ENCODE measurements at places on chromosomes 1 and 21. TPM values are rescaled to one million over a fixed set of nuclear protein-coding genes. Genes with fewer than 3 reads are reported as not detected.
A peak's percentile ranks its signal among the peaks of the same experiment; 100 is the strongest.

DNA sequence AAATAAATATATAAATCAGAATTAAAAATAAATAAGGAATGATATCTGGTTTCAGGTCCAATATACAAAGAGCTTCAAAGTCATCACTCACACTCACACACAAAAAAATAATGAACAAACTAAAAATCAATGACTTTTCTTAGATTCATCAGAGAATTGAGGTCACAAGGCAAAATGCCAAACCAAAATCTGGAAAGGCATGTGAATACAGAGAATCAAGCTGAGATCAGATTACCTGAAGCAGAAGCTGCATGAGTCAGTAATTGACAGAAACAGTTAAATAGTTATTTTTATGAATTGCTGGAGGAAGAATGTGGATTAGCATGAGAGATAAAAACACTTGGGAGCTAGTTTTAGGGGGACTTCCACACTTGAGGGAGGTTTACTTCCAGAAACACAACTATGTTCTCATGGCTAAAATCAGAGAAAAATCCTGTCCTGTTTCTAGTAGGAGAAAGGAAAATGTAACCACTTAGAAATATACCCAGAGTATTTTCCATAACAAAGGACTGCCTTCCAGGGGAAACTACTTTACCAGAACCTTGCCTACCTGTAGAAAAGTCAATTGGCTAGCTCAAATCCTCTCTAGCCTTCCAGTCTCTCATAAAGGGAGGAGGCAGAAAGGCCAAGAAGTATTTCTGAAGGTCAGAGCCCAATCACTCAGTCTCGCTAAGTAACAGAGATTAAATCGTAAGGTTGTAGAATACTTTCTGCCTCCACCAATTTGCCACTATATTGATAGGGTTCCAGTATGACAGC, 536.6 kb upstream of the NR5A2 start:
- no peak for DNase-seq

Gene SLC44A3
- 1.7 TPM for total RNA-seq

Gene RIMS3
- total RNA-seq = 17.2 TPM

- no peak for DNase-seq
Observed at GRCh38 chr1:229845410-229846138, 219.5 kb downstream of the URB2 start.

- peak; percentile 78 for DNase-seq
Observed at GRCh38 chr1:46547481-46548383, 3.7 kb downstream of the KNCN start.

- no peak for DNase-seq
Observed at GRCh38 chr21:41247561-41248545, 68.7 kb upstream of the FAM3B start.

Gene TCP10L
- 3.7 TPM for total RNA-seq

DNA sequence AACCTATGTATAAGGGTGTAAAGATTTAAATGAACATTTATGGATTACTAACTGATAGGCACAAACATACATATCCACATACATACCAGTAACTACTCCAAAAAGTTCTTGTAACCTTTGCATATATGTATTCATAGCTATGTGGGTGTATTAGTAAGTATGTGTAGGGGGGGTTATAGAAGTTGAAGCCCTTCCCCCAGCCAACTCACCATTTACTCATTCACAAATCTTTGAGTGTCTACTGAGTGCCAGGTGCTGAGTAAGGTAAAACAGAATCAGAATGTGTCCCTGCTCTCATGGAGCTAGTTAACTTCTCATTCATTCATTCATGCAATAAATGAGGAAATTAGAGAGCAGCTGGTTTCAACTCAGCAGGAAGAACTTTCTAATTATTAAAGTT, 1.3 kb downstream of the C1orf146 start:
- DNase-seq = no peak

DNA sequence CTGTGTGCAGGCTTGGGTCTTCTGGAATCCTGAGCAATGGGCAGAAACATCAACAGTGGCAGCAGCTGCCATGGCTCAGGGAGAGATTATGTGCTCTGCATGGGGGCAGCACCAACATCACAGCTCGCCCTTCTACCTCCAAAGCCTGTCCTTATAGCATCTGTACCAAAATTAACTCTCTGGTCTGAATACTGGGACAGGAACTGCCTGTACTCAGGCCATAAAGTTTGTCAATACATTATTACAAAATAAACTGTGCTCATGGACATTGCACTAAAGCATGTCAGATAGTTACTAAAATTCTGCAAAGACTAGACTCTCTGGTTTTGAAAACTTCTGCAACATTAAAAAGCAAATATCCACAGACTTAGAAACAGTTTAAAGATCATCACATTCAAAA, 91.6 kb downstream of the ZC3H11B start:
- DNase-seq = no peak

Gene DENND4B
- 11.6 TPM for total RNA-seq

- no peak for DNase-seq
Observed at GRCh38 chr1:38657207-38657840, 202.2 kb downstream of the RRAGC start.

GRCh38 chr1:156858959-156859522, at the start of gene INSRR:
Gene INSRR, minus strand, starts transcription at chr1:156859117. Its CDS starts 496 bp downstream, at chr1:156858621.
- DNase-seq = peak; percentile 61

GRCh38 chr1:54339126-54339525, 67.1 kb downstream of the SSBP3 start:
- DNase-seq = no peak

- DNase-seq = peak; percentile 48
Observed at GRCh38 chr1:54996869-54997710, 1.6 kb upstream of the BSND start.

GRCh38 chr1:172540635-172541034, 7.7 kb downstream of the SUCO start:
- no peak for DNase-seq

DNA sequence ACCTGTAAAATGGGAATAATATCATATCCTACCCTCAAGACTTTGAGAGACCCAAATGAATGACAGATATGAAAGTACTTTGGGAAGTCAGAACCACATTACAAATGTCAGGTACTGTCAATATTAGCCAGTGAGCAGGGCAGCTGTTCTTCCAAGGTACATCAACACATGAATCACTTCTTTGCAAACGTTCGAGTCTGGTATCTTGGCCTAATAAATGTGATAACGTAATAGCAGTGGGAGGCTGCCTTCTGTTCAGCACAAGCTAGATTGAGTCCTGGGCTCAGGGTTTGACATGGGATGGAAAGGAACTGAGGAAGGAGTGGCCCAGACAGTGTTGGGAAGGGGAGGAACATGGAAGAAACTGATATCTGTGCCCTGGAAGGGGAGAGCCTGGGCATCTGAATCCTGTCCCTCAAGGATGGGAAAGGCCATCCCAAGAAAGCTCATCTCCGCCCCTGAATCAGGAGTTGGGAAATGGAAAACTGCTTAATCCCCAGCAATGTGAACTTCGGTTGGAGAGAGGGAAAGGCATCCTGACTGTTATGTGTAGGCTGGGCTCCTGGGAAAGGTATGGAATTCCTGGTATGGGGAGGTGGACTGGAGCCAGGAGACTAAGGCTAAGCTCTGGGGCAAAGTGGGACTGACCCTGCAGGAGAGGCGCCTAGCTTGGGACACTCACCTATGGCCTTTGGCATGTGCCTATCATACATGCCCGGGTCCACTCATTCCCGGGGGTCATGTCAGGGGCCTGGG, 14.3 kb downstream of the KCNC4 start:
- DNase-seq = no peak

Gene TOR1AIP2
- total RNA-seq = 89.5 TPM

GRCh38 chr1:178781533-178782330, 56.7 kb downstream of the RALGPS2 start:
- DNase-seq = no peak

- no peak for DNase-seq
Observed at GRCh38 chr1:186220067-186220466, 155.0 kb downstream of the TPR start.

GRCh38 chr21:14382486-14382834, 486 bp downstream of the HSPA13 start:
- DNase-seq = no peak

Gene RUNX3
- total RNA-seq = not detected

Gene HAX1
- 57.9 TPM for total RNA-seq

DNA sequence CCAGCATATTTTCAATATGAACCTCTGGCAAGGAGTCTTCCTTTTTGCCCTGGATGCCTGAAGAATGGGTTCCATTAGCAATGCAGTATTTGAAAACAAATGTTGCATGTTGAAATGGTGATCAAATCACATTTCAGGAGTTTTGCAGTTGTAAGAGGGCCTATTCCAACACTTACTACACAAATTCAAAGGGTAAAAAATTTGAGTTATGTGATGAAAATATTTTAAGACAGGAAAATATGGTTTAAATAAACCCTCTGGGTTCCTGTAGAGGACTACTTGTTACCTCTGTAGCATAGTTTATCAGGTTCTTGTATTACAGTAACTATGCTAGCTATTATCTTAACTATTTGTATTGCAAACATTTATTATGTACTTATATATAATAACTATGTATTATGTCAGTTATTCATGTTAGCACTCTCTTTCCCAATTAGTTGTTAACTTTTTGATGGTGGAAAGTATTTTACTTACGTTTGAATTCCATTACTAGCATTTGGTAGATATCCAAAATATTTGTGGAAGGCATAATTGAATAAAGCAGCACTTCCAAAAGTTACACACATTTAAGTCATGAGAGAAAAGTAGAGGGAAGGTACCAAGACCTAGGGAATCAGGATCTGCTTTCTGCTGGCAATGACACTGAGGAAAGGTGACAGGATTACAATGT, 312.9 kb downstream of the GRIK1 start:
- DNase-seq = no peak
